Cardiac ventricle fibroblast (primary cell): ENCODE measurements at places on chromosomes 7 and 10. TPM values are rescaled to one million over a fixed set of nuclear protein-coding genes. Genes with fewer than 3 reads are reported as not detected.

Gene FXYD4
- not detected in 2 replicates for total RNA-seq

Gene SPOCK2
- total RNA-seq = 1.4 TPM in 2 replicates

Gene GPR146
- total RNA-seq = 9.2 and 13.6 TPM in 2 replicates

Gene C7orf33
- not detected in 2 replicates for total RNA-seq

Gene DDC
- total RNA-seq = 1.6 TPM in 1 of 2 replicates, not detected in the other

Gene WNT2
- not detected in 2 replicates for total RNA-seq
